GM23248 (cell line): ENCODE measurements at places on chromosomes 4 and X.

- DNase-seq, result peak; percentile 35
Observed at GRCh38 chrX:119784747-119785446, 6.5 kb downstream of the RPL39 start.

- DNase-seq, result no peak
Observed at GRCh38 chrX:23228950-23229448, 105.7 kb upstream of the PTCHD1 start.

DNA sequence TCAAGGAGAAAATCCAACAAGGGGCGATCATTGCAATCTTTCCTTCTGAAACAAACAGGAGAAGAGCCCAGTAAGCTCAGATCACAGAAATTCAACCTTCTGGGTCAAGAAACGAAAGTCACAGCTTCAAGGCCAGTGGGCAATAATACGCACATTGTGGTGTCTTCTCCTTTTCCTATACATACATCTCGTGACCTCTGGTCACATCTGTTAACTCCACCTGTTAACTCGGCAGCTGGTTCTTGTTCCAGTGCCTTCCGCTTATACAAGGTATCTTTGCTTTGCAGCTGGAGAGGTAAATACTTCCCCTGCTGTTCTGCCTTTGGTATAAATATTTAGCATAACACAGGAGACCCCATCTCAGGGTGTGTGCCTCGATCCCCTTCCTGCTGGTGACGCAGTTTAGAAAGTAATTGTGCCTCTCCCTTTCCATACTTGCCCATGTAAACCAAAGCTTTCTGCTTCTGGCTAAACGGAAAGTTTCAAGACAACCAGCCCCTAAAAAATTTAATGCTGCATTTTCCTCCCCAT lies 45.0 kb downstream of the CCDC149 start:
- DNase-seq, result no peak

DNA sequence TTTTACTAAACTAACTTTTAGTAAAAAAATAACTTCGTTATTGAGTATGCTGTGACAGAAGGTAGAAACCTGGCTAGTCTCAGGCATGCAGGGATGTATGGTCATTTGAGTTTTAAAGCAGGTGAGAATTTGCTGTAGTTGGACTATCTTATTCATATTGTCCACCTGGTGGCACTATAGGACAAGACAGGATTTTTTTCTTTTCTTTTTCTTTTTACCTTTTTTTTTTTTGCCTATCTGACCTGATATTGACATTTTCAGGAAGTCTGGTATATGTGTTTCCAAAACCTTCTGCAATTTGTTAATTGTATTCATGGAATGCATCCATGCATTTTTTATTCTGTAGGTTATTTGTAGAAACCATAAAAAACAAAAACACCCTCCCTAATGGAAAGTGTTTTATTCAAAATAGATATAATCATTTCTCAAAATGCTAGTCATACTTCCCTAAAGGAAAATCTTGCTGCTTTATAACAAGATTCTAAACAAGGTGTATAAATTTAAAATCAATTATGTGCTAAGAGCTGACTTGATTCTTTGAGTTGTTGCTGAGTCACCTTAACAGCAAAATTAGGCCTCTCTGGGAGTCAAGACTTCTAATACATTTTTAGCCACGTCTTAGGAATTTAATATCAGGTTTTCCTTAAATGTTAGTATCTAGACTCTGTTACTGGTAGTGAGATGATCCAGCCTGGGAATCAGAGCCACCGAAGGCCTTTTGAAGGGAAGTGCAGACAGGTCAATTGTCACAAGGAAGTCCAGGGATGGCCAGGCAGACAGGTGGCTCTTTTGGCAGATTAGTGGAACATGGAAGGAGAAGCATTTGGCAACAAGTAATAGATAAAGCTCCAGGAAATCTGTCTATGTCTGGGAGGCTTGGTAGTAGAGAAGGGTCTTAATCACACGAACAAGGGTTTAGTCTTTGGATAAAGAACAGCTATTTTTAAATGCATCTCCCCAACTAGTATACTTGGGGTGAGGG lies 201.3 kb upstream of the GNPDA2 start:
- peak; percentile 50 for DNase-seq

DNA sequence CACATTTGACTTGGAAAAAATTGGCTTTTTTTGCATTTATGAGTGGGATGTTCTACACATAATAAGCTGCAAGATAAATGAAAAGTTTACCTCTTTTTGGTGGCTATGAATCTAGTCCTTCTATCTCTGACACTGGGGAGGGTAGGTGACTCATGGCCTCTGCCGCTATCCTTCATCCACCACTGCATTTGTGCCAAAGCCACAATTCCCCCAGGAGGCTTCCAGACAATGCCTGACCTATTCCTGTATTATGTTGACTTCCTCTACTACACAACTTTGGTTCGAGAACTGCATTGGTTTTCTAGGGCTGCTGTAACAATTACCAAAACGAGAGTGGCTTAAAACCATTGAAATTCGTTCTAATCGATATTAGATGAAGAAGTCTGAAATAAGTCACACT lies 245.6 kb downstream of the TRAM1L1 start:
- DNase-seq, result no peak

GRCh38 chrX:40467454-40467853 lies 113.3 kb upstream of the ATP6AP2 start:
- DNase-seq, result no peak

DNA sequence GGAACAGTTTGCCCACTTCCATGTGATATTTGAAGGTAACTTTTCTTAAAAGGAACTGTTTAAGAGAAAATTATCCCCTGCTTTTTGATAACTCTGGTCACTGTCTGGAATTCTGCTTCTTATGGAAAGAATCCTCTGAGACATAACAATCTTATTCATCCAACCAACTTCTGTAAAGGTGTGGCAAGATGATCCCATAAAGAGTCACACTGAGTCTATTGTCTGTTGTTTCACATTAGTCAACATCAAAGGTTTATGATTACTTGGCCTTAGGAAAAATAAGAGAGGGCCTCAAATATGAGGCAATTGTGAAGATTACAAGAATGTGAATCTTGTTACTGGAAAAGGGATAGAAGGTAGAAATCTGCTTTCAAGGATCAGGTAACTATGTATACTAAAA lies 88.0 kb upstream of the MAGEB18 start:
- no peak for DNase-seq

GRCh38 chr4:148196164-148196563 lies 246.1 kb downstream of the NR3C2 start:
- DNase-seq, result no peak

DNA sequence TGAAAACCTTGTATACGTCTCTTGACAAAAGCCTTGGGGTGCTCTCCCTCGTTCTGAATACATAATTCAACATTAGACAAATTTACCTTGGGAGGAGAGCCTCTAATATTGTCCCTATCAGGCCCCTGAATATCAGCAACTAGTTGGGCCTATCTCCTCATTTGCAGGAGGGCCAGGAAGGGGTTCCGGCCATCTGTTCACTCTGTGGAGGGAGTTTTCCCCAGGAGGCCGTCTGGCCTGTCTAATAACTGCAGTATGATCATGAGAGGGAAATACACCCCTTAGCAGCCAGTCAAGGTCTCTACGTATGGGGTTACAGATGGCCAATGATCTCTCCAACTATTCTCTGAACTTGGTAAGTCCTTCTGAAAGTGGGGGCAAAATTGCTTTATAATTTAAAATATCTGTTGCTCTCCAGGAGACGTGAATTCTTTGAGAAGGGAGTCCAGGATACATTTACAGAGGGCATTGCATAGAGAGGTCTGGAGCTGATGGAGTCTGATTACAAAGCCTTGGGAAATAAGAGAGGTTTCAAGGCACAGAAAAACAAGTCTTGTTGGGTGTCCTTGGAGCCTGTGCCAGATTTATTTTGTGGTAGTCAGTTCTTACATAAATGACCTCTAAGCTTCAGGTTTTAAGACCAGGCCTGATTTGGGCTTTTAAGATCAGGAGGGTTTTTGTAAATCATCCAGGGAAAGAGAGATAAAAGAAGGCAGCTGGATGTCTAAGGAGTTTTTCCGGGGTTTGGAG lies 48.2 kb upstream of the UXT start:
- DNase-seq, result peak; percentile 11

- DNase-seq, result no peak
Observed at GRCh38 chr4:147971116-147971515, 239.2 kb downstream of the ARHGAP10 start.

DNA sequence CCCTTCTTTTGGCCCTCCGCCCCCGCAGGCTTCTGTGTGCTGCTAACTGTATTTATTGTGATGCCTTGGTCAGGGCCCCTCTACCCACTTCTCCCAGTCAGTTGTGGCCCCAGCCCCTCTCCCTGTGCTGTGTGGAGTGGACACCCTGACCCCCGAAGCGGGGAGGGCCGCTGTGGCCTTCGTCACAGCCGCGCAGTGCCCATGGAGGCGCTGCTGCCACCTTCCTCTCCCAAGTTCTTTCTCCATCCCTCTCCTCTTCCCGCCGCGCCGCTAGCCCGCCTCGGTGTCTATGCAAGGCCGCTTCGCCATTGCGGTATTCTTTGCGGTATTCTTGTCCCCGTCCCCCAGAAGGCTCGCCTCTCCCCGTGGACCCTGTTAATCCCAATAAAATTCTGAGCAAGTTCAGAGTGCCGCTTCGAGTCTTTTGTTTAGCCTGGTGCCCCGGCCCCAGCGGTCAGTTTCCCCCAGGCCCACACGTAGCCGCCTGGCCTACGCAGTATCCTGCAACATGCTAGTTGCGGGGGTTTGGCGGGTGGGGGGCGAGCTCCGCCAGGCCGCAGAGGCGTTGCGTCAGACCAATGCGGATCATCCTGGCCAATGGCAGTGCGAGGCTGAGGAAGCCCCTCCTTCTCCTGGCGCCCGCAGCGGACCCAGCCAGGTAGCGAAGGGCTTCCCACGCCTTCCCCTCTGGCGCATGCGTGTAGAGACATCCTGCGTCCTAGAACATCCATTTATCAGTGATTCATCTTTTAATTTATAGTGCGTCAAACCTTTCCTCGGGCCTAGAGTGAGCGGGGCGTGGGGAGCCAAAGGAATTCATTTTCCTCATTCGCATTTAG lies 5.6 kb upstream of the KANTR start:
- DNase-seq, result peak; percentile 80

DNA sequence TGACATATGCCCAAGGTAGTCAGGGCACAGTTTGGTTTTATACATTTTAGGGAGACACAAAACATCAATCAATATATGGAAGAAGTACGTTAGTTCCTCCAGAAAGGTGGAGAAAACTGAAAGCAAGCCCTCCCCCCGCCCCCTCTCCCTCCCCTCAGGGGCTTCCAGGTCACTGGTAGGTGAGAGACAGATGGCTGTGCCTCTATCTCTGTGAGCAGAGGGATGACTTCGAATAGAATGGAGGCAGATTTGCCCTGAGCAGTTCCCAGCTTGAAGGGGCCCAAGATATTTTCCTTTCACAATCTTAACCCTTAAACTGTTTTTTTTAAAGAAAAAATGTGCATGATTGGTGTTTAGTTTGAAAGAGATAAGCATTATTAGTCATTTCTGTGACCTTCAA lies 114.0 kb downstream of the PCDH10 start:
- no peak for DNase-seq

DNA sequence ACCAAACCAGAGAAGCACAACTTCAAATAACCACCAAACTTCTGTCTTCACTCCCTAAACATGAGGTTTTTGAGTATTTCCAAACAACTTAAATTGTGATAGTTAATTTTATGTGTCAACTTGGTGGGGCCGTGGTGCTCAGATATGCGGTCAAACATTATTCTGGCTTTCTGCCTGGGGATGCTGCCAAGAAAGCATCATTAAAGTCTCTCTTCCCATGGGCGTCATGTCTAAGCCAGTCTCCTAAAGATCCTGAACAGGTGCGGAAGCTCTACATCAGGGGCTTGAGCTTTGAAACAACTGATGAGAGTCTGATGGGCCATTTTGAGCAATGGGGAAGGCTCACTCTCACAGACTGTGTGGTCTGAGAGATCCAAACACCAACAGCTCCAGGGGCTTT lies 24.1 kb upstream of the SOD3 start:
- no peak for DNase-seq

DNA sequence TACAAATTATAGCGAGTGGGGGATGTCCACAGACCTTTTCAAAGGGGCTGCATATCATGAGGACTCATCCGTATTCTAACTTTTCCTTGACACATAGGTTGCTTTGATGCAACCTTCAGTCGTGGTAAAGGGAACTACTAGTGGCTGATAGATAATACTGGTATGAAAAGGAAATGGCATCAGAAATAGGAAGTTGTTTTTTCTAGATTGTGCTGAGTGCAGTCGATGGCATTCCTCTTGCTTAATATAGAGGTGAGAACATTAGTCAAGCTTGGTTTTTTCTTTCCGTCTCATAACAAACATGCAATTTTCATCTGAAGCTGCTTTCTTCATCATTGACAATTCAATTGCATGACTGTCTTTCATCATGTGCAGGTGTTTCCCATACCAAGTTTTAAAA lies 16.6 kb downstream of the ENPEP start:
- DNase-seq, result no peak

- peak; percentile 26 for DNase-seq
Observed at GRCh38 chr4:98232202-98232601, 29.0 kb upstream of the RAP1GDS1 start.

GRCh38 chrX:15989716-15990115 lies 133.6 kb upstream of the GRPR start:
- DNase-seq, result no peak

- no peak for DNase-seq
Observed at GRCh38 chr4:40511036-40511614, 118.5 kb downstream of the RBM47 start.

DNA sequence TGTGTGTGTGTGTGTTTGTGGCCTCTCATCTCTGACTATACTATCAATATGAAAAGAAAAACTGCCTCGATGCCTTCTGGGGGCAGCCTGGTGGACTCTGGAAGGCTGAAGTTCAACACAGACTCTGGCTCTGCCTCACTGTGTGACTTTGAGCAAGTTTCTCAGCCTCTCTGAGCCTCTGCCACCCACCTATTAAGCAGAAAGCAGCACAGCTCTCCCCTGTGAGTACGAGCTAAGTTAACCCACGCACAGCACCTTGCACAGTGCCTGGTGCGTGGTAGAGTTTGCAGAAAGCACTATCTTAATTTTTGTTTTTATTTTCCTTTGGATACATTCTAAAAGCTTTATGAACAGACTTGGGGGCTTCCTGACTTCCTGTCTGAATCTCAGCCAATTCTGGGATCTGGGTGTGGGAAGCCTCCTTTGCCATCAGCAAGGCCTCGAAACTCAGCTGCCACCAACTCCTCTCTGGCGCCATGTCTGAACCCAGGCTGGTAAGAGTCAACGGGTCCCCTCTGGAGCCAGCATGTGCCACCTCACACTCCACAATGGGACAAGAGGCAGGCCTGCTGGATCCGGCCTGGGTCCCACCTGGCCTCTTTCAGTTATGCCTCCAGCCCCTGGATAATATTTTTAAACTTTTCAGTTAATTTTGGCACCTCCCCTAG lies 57.3 kb downstream of the JAKMIP1 start:
- DNase-seq, result no peak

GRCh38 chrX:23785580-23785979 lies 2.6 kb downstream of the SAT1 start:
- no peak for DNase-seq

GRCh38 chrX:2351999-2352995 lies 148.5 kb downstream of the DHRSX start:
- DNase-seq, result peak; percentile 84

GRCh38 chrX:107753187-107753586 lies 22.4 kb downstream of the TSC22D3 start:
- DNase-seq, result no peak
